ENCODE measurements at places on chromosomes 4 and X. TPM values are rescaled to one million over a fixed set of nuclear protein-coding genes. Genes with fewer than 3 reads are reported as not detected.
A peak's percentile ranks its signal among the peaks of the same experiment; 100 is the strongest.

DNA sequence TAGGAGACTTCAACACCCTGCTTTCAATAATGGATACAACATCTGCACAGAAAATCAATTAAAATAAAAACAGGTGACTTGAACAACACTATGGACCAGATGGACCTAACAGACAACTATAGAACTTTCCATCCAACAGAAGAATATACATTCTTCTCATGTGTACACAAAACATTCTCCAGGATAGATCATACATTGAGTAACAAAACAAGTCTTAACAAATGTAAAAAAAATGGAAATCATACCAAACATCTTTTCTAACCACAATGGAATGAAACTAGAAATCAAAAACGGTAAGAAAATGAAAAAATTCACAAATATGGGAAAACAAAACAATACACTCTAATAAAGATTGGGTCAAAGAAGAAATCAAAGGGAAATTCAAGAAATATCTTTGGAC lies 24.7 kb downstream of the CYP2U1 start:
- no peak for DNase-seq

GRCh38 chr4:112379306-112379705 lies 82.1 kb downstream of the ALPK1 start:
- no peak for DNase-seq

DNA sequence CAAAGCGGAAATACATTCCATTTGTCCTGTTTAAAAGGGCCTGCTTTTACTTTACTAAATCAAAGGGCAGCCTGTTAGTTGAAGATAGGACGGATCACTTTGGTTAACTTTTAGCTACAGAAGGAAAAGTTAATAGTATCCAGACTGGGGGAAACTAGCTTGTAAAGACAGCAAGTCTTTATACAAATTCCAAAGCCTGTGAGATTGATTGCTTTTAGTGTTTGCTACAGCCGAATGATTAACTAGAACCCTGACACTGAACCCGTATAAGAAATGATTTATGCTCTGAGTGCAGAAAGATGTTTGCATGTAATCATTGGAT lies 93.4 kb downstream of the FRAS1 start:
- no peak for DNase-seq

GRCh38 chrX:101411984-101412383 lies 4.0 kb downstream of the HNRNPH2 start:
- DNase-seq: no peak

DNA sequence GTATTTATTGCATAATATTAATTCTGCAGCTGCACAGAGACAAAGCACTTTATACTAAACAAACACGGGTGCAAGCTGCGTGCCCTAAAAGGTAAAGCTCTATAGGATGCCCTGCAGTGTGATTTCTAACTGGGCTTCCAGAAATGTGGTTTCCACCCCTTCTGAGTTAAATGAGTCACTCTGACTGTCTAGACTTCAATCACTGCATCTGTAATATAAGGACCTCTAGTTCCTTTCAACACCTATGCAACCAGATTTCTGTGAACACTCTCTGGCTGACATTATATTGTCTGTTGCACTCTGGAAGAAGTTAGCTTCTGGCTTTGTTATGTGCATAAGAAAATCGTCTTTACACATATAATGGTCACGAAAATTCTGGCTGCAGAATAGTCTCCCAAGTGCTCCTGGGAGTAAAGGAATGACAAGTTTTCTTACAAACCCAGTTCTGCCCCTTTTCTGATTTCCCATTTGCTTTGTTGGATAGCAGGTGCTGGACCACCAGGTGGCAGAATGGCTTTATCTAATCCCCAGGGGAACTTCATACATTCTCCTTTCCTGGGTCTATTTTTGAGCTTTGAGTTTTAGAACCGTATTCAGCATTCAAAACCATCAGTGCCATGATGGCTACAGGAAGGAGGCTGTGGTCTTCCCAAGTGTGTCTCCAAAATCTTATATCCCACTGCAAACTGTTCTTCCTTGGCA lies 842.2 kb downstream of the STIM2 start:
- DNase-seq: no peak

DNA sequence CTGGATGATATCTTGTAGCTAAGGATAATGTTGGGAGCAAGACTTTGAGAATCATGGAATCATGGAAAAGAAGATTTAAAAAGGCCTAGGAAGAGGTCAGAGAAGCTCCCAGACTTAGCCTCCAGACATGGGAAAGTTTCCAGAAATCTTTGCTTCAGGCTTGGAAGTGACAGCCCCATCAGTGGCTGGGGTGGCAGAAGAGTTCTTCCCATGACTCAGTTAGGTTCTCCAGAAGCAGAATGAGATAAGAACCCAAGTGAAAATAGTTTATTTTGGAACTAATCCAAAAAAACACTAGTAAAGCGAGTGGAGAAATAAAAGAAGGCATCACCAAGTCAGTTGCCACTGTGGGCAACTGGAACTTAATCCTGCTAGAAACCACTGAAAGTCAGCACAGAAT lies 506.9 kb downstream of the MID1IP1 start:
- no peak for DNase-seq

- no peak for DNase-seq
Observed at GRCh38 chr4:17578482-17578891, 1.5 kb downstream of the LAP3 start.

GRCh38 chr4:33133723-33134122 lies 2413.6 kb downstream of the PCDH7 start:
- DNase-seq: no peak

GRCh38 chrX:22660756-22661155 lies 339.0 kb upstream of the DDX53 start:
- DNase-seq: no peak

DNA sequence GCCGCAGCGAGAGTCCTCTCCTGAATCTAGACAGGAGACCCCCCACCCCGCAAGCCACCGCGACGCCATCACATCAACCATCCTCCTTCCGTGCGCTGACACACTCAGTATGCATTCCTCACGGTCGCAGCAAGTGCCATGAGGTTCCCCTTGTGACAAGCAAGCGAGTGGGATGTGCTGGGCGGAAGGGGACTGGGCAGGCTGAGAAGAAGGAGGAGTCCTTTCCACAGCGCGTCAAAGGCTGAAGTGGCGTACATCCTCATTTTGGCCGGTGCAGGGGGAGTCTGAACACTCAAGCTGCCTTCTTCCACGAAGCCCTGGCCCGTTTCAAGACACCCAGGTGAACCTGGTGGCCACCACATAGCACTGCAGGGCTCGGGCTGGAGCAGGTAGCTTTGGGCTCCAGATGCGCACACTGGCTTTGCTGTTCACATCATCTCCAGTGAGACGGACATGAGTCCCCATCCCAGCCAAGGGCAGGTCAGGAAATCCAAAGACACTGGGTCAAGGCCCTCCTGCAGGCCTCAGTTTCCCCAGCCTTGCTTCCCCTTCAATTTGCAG lies 30.4 kb downstream of the CCNQ start:
- DNase-seq: no peak

DNA sequence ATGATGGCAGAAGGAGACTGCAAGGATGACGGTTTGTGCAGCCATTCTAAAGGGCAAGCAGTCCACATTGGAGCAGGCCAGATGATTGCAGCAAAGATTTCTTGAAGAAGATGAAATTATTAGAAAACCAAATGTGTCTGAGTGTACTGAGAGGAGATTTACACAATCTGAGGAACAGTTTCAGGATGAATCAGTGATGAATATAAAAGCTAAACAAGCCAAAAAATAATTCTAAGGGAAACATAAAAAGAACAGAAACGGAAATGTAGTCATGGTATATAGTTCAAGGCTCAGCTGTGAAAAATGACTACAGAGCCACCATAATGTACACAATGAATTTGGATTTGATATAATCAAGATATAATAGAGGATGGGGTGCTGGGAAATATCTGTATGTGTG lies 168.5 kb downstream of the PDGFC start:
- DNase-seq: no peak

DNA sequence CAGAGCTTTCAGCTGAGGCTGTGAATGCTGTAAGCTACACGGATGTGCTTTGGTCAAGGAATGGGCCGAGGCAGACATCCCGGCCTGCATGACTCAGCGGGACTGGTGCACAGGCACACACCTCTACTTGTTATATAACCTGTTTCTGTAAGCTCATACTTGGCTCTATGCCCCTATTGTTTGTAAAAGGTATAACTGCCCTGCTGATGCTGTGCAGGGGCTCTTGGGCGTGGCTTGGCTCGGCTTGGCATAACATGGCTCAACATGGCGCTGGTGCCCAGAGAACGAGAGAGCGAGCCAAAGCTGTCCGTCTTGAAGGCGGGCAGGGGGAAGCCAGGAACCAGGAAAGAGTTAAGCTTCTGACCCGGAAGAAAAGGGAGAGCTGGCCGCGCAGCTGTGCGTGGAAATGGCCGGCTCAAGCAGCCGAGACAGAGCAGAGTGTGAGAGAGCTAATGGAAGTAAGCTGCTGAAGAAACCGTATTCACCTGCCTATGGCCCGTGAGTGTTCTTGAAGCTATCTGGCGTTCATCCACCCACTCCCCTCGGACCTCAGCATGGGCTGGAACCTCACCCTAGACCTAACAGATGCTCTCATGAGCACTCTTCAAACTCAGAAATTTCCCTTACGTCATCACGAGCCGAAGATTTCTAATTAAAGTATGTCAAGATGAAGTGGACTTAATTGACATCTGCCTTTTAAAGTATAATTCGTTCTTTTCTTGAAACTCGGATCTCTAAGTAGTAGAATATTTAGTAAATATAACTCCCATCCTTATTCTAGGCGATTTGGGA lies 286.3 kb upstream of the AGA start:
- DNase-seq: peak; percentile 58

- no peak for DNase-seq
Observed at GRCh38 chr4:76293772-76294171, 12.8 kb upstream of the STBD1 start.

The C4orf50 gene
- total RNA-seq: 0.13 TPM

The COL4A5 gene
- 7.0 TPM for total RNA-seq

The ADH1A gene
- 0.16 TPM for total RNA-seq

The SERTM2 gene
- total RNA-seq: 0.05 TPM

The STPG2 gene
- 0.19 TPM for total RNA-seq

The FAM241A gene
- total RNA-seq: 1.9 TPM

The REELD1 gene
- 0.22 TPM for total RNA-seq

The MAGEA4 gene
- total RNA-seq: not detected

The OCIAD1 gene
- 131 TPM for total RNA-seq

Measured in colonic mucosa (tissue), 4 donors.